ENCODE measurements at places on chromosomes 5 and 9.

GRCh38 chr9:32930486-32930885, 70.9 kb downstream of the APTX start:
- DNase-seq = no peak

DNA sequence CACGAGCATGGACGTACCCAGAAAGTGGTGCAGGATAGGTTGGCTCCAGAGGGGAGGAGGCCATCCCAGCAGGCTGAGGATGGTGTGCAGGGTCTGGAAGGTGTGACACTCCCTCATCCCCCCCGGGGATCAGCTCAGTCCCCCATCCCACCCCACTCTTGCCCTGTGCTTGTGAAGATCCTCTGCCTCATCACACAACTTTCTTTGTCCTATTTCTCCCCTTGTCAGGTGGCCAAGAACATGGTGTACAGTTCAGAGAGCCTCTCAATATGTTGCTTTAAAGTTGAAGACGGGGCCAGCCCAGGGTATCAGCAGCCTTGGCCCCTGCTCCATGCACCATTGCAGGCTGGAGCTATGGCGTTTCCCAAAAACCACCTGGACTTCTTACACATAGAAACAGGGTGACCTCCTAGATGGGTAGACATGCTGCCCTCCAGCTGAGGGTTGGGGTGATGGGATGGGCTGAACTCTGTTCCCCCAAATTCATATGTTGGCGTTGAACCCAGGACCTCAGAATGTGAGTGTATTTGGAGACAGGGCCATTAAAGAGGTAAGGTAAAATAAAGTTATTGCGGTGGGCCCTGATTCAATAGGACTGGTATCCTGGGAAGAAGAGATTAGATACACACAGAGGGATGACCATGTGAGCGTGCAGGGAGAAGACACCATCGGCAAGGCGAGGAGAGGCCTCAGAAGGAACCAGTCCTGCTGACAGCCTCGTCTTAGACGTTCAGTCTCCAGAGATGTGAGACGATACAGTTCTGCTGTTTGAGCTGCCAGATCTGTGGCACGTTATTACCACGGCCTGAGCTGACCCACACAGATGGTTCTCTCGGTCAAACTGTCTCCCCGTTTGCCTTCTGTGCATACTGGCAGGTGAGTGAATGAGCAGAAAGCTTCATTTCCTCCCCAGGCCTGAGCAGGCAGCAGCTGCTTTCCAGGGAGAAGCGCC, 272.5 kb downstream of the GADD45G start:
- no peak for DNase-seq

- no peak for DNase-seq
These were observed 647 bp upstream of the ADAMTSL2 start for GRCh38 chr9:133533857-133534256.

DNA sequence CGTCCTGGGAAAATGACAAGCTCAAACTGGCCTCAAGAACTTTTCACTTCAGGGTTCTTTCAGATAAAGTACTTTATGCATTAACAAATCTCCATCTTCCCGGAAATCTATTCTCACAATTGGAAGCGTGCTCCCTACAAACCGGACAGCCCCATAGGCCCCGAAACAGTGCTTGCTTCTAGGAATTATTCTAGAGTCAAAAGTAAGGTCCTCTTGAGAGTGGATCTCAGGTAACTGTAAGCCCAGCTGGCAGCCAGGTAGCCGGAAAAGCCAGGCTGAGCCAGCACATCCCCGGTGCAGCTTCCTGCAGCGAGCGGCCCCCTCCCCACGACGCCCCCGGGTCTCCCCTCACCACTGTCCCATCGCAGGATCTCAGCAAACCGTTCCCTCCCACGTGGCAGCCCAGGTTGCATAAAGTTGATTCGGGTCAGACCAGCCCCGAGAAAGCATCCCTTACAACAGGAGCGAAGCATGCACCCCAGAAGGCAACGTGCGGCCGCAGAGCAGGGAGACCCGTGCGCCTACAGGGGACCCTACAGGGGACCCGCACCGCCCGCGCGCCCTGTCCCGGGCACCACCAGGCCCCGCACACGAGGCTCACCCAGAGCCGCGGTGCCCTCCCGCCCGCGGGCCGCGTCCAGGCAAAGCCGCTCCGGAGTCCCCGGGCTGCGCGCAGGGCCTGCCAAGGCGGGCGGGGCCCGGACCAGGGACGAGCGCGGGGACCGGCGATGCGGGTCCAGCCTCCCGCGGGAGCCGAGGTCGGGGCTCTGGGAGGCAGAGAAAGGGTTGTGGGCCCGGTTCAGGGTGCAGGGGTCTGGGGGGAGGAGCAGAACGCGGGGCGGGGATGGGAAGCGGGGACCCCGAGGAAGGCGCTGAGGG, 920 bp downstream of the LPCAT1 start:
- DNase-seq = no peak

- DNase-seq = no peak
These were observed 488.1 kb downstream of the EBF1 start for GRCh38 chr5:158611581-158611980.

GRCh38 chr5:83124593-83124992, 47.2 kb downstream of the XRCC4 start:
- no peak for DNase-seq

GRCh38 chr9:95188459-95188858, 129.1 kb downstream of the FANCC start:
- no peak for DNase-seq

- DNase-seq = no peak
These were observed 20.0 kb upstream of the GCNT1 start for GRCh38 chr9:76438841-76439588.

DNA sequence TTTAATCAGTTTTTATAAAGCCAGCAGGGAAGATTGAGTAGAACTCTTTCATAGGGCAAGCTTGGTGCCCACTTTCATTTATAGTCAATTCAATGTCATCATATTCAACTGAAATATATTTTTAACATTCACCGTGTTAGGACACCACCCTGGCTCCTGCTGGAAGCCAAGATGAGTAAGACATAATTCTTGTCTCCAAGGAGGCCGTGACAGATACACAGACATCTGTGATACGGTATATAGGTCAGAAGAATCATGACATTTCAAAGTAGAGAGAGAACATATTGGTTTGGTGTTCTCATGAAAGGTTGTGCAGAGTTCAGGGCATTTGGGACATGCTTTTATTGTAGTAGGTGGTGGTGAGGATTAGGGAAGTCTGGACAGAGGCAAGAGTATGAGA, 120.1 kb downstream of the CMYA5 start:
- DNase-seq = no peak

DNA sequence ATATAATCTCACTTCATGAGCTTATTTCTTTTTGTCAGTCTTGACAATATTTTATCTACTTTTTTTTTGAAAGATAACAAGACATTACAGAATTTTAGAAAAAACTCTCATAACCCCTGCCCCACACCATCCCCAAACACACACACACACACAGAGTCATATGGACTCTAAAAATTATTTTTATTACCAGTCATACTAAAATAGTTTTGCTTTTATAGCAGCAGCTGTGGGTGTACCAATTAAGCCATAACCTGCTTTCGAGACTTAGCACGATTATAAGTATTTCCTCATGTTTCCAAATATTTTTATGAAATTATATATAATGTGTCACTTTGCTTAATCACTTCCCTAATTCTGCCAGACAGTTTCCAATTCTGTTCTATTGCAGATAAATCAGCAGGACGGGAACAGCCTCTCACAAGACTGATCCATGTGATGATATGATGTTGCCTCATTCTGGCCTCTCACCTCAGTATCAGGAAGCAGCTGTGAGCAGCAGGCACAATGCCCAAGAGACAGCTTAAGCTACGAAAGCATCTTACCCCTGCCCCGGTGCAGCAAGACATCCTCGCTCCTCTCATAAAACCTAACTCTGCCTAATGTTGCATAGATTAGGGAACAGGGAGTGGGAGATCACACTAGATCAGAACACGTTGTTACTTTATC, 7.0 kb downstream of the PDCL start:
- no peak for DNase-seq

DNA sequence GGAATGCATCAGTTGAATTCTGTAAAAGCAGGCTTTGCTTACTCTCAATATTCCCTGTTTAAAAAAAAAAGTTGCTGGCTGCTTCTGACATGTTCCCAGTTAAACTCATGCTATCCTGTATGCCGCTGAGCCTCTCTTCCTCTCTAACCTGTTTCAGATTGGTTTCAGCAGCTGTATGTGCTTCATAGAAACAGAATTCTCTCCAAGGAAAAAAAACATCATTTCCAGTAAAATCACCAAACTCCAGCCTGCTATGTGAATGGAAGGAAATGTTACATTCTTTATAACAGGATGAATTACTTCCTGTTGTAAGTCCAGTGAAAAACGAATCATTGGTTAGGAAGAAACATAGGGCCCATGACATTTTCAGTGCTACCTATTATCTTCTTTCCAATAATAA, 25.7 kb upstream of the KCNV2 start:
- DNase-seq = no peak

GRCh38 chr5:141007791-141008190, 41.5 kb downstream of the PCDHAC2 start:
- no peak for DNase-seq

GRCh38 chr9:71664566-71664965, 103.7 kb downstream of the CEMIP2 start:
- DNase-seq = no peak

- no peak for DNase-seq
These were observed 372.1 kb downstream of the DTWD2 start for GRCh38 chr5:118616281-118616680.

- DNase-seq = no peak
These were observed 116.4 kb upstream of the PTPRD start for GRCh38 chr9:10729213-10729612.

DNA sequence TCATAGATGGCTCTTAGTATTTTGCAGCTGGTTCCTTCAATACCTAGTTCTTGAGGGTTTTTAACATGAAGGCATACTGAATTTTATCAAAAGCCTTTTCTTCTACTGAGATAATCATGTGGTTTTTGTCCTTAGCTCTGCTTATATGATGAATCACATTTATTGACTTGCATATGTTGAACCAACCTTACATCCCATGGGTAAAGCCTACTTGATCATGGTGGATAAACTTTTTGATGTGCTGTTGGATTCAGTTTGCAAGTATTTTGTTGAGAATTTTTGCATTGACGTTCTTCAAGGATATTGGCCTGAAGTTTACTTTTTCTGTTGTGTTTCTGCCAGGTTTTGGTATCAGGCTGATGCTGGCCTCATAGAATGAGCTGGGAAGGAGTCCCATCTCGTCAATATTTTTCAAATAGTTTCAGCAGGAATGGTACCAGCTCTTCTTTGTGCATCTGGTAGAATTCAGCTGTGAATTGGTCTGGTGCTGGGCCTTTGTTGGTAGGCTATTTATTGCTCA, 49.7 kb downstream of the YIPF5 start:
- no peak for DNase-seq

GRCh38 chr9:82604947-82605656, 457.8 kb downstream of the RASEF start:
- DNase-seq = no peak

- no peak for DNase-seq
These were observed 13.1 kb downstream of the DIAPH1 start for GRCh38 chr5:141605523-141606277.

- DNase-seq = no peak
These were observed 120.3 kb upstream of the BASP1 start for GRCh38 chr5:17096952-17097695.
